ENCODE measurements at places on chromosomes 5 and 9.

DNA sequence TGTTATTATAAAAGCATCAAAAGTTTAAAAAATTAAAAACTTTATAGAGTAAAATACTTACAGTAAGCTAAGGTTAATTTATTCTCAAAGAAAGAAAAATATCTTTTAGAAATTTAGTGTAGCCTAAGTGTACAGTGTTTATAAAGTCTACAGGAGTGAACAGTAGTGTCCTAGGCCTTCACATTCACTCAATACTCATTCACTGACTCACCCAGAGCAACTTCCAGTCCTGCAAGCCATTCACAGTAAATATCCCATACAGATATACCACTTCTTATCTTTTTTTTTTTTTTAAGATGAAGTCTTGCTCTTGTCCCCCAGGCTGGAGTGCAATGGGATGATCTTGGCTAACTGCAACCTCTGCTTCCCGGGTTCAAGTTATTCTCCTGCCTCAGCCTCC is 73.1 kb upstream of the FST start:
- no peak for DNase-seq

DNA sequence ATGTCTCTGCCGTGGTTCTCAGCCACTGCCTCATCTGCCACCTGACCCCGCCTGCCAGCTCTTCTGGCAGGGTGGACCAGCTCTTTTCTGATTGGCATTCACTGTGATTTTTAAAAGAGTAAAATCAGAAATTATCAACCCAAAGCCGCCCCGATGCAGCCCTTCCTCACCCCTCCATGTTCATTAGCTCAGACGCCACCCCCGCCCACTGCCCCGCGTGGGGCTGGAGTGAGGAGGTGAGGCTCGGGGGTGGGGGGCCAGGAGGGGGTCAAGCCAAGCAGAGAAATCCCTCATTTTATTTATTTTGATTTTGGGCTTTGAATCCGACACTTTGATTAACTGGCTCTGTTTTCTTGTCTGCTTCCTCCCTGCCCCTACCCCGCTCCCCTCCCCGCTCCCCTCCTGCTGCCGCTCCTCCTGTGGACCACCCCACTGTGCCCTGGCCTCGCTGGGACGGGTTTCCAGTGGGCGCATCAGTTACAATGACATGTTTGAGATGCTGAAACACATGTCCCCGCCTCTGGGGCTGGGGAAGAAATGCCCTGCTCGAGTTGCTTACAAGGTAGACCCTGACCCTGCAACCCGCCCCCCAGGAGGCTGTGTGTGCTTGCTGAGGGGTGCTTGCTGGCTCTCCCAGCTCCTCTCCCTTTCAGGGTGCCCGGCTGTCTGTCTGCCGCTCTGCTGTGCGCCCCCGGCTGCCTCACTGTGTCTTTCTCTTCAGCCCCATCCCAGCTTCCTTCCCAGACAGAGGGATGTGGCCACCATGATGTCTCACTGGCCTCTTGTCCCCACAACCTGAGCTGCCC is 224.9 kb downstream of the CACNA1B start:
- no peak for DNase-seq

DNA sequence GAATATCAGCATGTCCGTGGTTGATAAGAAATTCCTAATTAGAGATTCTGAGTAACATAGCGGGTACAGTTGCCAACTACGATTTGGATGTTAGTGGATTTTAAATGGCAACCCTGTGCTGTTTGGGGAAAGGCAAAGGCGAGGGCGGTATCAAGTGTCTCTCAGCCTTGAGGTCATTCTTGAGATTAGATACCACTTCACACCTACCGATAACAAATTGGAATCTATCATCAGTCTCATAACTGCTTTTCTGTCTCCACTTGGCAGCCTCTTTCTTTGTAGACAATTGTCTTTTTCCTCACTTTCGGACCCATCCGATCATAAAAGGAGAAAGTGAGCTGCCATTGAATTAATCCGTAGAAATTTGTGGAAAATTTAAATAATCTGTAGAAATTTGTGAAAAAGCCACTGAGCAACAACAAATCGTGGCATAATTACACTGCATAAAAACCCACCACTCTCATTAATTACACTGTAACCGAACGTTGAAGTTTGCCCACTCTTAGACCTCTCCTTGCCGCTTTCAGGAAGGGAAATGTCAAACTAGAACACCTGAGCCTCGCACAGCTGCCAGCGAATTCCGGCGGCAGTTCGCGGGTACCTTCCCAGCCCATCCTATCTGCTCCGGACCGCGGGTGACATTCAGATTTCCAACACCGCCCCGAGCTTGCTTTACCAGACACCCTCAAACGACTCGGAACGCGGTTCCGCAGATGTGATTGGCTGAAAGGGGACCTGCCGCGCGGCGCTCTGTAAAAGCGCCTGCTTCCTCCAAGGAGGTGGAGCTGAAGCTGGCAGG is 849 bp upstream of the RGMB start:
- peak; percentile 31 for DNase-seq

DNA sequence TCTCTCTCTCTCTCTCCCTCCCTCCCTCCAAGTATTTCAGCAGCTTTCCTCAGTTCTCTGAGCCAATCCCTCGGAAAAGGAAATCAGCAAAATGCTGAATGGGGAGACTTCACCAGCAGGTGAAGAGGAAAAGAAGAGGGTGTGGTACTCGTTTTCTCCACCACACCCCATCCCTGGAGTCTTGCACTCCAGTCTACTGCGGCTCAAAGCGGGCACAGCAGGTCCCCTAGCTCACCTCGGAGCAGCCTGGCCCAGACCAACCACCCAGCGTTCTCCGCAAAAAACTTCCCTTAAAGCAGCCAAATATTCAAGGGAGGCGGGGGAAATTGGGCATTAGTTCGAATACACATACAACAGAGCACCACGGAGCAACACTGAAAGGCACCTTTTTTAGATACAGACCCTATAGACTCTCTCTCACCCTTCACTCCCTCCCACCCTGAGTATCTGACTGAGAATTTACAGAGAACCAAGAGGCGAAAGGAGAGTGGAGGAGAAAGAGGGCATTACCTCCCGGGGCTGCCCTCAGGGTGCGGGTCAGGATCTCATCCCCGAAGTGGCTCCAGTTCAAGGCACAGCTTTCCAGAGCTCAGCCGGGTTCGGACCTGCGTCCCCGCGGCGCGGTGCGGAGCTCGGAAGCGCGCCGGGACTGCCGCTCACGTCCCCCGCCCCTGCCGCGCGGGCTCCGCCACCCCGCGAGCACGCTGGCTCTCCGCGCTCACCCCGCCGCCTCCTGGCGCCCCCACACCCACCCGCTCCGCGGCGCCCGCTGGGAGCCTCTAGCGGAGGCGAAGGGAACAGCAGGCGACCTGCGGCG is 1638.5 kb upstream of the C9orf72 start:
- DNase-seq, result no peak

DNA sequence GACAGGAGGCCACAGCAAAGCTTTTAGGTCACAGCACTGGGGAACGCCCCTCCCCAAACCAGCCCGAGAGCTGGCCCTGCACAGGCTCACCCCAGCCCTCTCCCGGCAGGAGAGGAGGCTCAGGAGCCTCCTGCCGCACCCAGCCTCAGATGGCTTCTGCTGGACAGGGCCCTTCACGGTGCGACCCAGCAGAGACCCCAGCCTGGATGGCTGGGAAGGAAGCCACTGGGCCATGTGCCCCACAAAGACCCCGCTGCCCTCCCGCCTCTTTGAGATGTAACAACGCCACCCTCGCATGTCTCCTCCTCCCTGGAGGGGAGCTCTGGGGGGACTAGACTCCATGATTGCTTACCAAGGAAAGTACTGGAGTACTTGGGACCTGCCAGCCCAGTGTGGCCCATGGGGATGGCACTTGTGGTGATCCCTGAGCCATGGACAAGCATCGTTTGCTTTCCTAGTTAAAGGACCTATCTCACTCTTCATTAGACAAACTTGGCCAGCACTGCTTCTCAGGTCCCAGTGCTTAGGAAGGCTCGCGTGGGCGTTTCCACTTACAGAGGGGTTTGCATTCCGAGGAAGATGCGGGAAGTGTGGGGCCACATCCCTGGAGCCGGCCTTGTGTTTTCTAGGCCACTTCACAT is 9.0 kb downstream of the MYMK start:
- no peak for DNase-seq

GRCh38 chr5:159765135-159765433 is 151.2 kb upstream of the ADRA1B start:
- no peak for DNase-seq
